NCI-H1105 treated with DMSO at 0.1 percent for 48 hours (cell line): ENCODE measurements at places on chromosomes 16 and 17.
A peak's percentile ranks its signal among the peaks of the same experiment; 100 is the strongest.

DNA sequence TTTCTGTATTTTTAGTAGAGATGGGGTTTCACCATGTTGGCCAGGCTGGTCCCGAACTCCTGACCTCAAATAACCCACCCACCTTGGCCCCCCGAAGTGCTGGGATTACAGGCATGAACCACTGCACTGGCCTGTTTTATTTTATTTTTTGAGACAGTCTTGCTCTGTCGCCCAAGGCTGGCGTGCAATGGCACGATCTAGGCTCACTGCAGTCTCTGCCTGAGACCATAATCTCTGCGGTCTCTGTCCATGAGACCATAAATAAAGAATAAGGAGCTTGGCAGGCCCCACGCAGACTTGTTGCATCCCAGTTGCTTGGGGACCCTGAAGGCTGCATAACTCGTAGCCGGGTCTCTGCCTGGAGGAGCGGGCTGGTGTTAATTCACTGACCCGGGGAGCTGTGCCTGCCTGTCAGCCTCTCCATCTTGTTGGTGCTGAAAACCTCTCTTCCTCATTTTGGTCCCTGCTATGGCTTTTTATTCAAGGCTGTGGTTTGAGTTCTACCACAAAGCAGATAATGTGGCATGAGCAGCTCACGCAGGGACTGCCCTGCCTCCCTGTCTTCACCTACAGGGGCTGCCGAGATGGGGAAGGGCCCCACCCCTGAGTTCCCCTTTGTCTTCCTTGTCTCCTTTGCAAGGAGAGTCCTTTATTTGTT is 82.1 kb downstream of the MSI2 start:
- DNase-seq: no peak

DNA sequence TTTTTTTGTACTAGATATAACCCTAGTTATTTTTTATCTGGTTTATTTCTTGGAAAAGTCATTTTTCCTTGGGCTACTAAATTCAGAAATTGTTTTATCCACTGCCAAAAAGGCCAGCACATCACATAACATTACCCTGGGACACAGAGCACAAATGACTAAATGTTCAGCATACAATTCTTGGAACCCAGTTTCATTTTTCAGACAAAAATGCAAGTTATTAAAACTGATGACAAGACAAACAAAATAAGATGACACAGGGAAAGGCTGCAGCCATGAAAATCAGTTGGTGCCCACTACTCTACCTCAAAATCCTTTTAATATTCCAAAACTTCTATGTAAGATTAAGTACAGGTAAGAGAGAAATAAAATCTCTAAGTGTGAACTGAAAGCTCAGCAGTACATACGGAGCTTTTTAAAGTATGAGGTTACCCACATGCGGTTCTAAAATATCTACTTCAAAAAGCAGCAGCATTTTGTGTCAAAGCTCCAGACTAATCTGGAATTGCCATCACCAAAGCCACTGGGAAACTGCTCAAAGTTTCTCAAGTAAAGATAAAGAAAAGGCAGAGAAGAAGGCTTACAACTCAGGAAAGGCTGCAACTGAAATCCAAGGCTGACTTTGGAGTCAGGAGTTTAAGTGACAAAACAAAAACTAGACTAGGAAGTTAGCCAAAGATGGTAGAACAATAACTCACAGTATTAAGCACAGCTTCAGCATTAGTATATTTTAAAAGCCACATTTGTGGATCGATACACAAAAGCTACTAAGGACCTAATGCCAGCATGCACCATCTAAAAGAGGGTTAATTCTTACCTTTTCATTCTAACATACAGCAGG is 41.4 kb downstream of the AP1G1 start:
- no peak for DNase-seq

DNA sequence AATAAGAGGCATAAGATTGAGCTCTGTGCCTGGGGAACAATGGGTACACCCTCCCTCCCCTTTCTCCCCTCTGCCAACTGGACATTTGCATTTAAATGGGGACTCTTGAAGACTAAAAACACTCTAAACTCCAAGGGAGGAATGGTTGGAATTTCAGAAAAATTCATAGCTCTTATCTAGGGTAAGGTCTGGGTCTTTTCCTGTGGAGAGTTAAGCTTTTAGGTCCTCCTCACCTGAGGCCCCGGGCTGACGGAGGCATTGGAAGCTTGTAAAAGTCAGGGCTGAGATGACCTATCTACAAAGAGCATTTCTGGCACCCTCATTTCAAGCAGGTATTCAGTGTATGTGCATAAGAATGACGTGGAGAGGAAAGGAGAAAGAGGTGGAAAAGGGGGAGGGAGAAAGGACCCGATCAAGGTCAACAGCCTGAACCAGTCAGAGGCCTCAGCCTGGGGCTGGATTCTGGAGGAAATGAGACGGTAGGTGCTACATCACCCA is 78.0 kb downstream of the RAP1GAP2 start:
- no peak for DNase-seq

- DNase-seq: peak; percentile 8
These were observed 7.1 kb upstream of the IL32 start for GRCh38 chr16:3058139-3059030.

- no peak for DNase-seq
These were observed 13.6 kb upstream of the DOC2B start for GRCh38 chr17:194828-195602.

- DNase-seq: no peak
These were observed 6.6 kb downstream of the COX6A2 start for GRCh38 chr16:31421587-31421986.
